ENCODE measurements at places on chromosomes 6 and 20. TPM values are rescaled to one million over a fixed set of nuclear protein-coding genes. Genes with fewer than 3 reads are reported as not detected.

Gene ELMO2
- total RNA-seq, result 55.7 TPM

Gene ROS1
- not detected for total RNA-seq

Gene GJA1
- 209 TPM for total RNA-seq

Gene COL21A1
- 44.6 TPM for total RNA-seq

Gene GPR6
- not detected for total RNA-seq

Gene OLIG3
- total RNA-seq, result not detected

Gene TMEM239
- not detected for total RNA-seq

Gene VGLL2
- total RNA-seq, result 2.8 TPM

Gene UNC5CL
- total RNA-seq, result 1.2 TPM

Gene SAPCD1
- total RNA-seq, result 3.8 TPM

Gene PRND
- total RNA-seq, result 14.6 TPM

Gene SLC2A10
- 24.9 TPM for total RNA-seq

Gene EPHA7
- total RNA-seq, result 39.6 TPM

Gene CALHM5
- 3.4 TPM for total RNA-seq

Gene SLC17A4
- total RNA-seq, result not detected

Gene SLC22A23
- total RNA-seq, result 27.3 TPM

Gene PXDC1
- 22.0 TPM for total RNA-seq

Gene FOXQ1
- total RNA-seq, result 2.7 TPM

Gene FKBP1C
- total RNA-seq, result not detected

Gene SIGLEC1
- total RNA-seq, result 3.1 TPM

Gene TDRD6
- 2.6 TPM for total RNA-seq

Gene CRYBG1
- total RNA-seq, result 5.7 TPM

Gene DXO
- total RNA-seq, result 20.6 TPM

Gene SLC35B2
- total RNA-seq, result 40.6 TPM

Gene TTPAL
- 10.9 TPM for total RNA-seq

Gene SLC35D3
- 4.9 TPM for total RNA-seq

Gene SYCP2
- total RNA-seq, result 5.4 TPM

Gene VARS1
- 43.6 TPM for total RNA-seq

Gene KCNS1
- total RNA-seq, result 1.5 TPM

Gene PTGIS
- 17.7 TPM for total RNA-seq

Gene BPIFB2
- not detected for total RNA-seq

Gene CLVS2
- total RNA-seq, result 11.6 TPM

Gene PCK1
- 2.4 TPM for total RNA-seq

Gene IMPG1
- 68.0 TPM for total RNA-seq

Gene SMOC2
- total RNA-seq, result 56.6 TPM

Gene HCRTR2
- 1.5 TPM for total RNA-seq

Gene TTK
- total RNA-seq, result 11.9 TPM

Gene FOXS1
- total RNA-seq, result 2.3 TPM

Gene NT5E
- total RNA-seq, result 23.7 TPM

Gene LPA
- total RNA-seq, result 0.93 TPM

Gene TCP11
- total RNA-seq, result 0.99 TPM

Gene LY6G6C
- not detected for total RNA-seq

Gene UST
- 17.5 TPM for total RNA-seq

Gene ECT2L
- not detected for total RNA-seq

Gene PSMB1
- 136 TPM for total RNA-seq

Gene IRF4
- 7.6 TPM for total RNA-seq

Gene NKX2-2
- total RNA-seq, result not detected

Gene PNPLA1
- 0.16 TPM for total RNA-seq

Gene ETV7
- total RNA-seq, result 0.38 TPM

Gene ABHD12
- 61.4 TPM for total RNA-seq

Gene CAGE1
- total RNA-seq, result not detected

Gene HNF4A
- total RNA-seq, result 2.3 TPM

Gene HLA-DMA
- total RNA-seq, result 2.6 TPM

Gene SLC26A8
- 1.4 TPM for total RNA-seq

All from camera-type eye (tissue), 1 donor.